ENCODE measurements at places on chromosomes 3 and 15.

DNA sequence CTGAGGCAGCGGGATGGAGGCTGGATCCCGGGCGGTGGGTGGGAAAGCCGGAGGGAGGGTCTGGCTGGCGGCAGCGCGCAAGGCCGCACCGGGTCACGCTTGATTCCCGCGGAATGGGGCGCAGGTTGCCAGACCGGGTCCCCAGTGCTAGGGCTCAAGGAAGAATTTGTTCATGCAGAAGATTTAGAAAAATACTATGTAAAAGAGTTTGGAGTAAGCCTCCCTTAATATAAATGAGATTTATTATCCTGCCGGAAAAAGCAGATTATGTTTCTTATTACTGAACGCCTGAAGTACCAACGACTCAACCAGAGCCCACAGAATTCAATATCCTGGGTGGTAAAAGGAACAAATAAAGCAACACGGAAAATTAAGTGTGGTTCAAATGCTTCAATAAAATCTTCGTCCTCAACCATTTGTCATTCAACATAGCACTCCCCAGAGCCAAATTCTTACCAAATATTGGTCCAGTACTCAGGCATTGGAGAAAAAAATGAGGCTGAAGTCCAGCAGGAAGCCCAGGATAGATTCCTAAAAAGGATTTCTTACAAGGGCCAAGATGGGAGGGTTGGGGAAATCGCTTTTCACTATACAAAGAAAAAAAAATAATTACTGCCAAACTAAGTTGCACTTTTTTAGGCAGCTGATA, 1.2 kb upstream of the ZBTB20 start:
- DNase-seq, result no peak

DNA sequence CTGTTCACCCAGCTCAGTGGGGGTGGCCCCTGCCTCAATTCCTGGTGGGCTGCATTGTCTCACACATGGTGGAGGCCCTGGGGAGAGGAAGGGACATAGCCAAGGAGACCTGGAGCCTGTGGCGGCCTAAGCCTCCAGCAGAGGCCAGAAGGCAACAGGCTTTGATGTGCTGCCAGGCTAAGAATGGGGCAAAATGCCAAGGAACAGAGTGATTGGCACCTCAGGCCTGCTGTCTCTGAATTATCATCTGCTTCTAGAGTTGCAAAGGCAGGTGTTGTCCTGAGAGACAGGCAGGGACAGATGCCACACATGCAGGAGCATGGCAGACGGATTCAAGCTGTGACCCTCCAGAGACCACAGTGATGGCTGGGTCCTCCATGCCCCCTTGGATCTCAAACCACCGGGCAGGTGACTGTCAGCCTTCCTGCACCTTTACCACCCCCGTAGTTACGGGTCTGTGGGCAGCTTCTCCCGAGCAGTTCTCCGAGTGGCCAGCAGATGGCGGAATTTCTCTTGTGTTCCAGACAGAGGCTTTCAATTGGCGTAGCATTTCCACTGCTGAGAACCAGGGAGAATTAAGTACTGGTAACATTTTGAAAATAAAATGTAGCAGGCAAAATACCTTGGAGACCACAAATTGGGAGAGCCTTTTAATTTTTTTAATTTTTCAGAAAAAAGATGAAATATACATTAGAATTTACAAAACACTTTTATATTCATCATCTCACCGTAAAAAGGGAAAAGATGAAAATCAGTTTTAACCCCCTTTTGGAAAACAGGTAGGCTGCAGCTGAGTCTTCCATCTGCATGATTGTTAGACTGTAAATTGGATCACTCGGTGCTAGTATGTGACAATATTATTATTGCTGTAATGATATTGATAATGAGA, 525.5 kb upstream of the CFAP20DC start:
- DNase-seq, result peak; percentile 21

DNA sequence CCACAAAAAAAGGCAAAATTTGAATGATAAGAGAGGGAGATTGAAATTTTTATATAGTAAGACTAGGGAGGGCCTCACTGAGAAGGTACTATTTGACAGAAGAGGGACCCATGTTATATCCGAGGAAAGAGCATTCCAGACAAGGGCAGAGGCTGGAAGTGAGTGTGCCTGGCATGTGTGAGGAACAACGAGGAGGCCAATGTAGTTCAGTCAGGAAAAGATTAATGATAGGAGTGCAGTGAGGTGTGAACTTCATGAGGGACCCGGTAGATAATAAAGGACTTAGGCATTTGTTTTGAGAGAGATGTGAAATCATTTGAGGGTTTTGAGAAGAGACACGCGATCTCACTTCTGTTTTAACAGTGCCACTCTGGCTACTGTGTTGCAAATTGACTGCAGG, 36.3 kb downstream of the ASTE1 start:
- DNase-seq, result peak; percentile 60

- no peak for DNase-seq
Observed at GRCh38 chr3:134652886-134653630, 2.2 kb upstream of the KY start.

GRCh38 chr15:48244921-48245320, 38.8 kb downstream of the SLC12A1 start:
- no peak for DNase-seq

GRCh38 chr15:95175914-95176658, 944.7 kb downstream of the MCTP2 start:
- no peak for DNase-seq

- DNase-seq, result no peak
Observed at GRCh38 chr15:100682468-100682867, 80.1 kb downstream of the ASB7 start.

DNA sequence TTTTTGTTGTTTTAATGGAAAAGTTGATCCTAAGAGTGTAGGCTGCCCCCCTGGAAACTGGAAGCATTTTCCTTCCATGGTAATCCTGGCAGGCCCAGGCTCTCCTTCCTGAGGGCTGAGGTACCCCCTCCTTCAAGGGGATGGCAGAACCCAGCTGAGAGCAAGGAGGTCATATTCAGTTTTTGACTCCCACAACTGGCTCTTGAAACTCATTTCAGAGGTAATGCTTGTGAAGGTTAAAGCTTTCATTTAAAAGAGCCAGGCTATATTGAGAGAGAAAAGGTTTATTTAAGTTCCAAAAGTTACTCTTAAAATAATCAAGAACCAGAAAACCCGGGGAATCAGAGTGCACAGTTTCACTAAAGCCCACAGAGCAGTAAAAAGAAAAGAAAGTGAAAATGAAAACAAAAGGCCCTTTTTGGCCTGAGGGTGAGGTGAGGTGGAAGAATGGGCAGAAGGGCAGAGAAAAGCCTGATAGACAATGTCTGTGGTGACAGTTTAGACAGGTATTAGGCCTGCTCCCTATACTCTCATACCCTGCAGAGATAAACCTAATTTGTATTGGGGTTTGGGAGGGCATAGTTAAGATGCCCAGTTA, 47.0 kb upstream of the RBP1 start:
- DNase-seq, result no peak

GRCh38 chr3:53222183-53222901, 33.5 kb downstream of the TKT start:
- DNase-seq, result no peak

DNA sequence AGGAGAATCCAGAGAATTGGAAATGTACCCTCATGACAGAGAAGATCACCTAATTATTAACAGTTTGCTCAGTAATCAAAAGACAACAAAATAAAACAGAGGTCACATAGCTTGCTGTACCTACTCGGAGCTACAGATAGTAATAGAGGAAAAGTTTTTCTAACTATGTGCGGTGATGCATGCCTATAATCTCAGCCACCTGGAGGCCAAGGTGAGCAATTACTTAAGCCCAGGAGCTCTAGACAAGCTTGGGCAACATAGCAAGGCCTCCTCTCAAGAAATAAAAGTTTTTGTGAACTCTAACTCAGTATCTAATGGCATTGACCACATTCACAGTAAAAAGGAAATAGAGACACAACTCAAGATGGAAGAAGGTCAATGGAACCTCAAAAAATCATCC, 243.6 kb downstream of the ATP8B4 start:
- no peak for DNase-seq

DNA sequence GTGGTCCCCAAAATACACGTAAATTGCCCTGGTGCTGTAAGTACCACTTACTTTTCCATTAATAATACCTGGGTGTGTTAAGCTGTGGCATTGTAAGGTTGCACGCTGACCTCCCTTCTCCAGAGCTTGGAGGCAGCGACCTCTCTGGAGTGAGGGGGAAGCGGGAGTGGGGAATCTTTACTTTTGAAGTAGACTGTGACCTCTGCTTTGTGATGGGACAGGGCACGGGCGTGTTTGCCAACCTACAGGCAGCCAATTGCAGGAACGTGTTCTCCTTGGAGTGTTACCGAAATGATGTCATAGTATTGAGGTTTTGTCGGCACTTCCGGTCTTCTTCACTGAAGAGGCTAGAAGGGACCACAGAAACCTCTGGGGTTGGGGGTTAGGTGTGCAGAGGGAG, 227.3 kb upstream of the C2CD4B start:
- DNase-seq, result no peak

DNA sequence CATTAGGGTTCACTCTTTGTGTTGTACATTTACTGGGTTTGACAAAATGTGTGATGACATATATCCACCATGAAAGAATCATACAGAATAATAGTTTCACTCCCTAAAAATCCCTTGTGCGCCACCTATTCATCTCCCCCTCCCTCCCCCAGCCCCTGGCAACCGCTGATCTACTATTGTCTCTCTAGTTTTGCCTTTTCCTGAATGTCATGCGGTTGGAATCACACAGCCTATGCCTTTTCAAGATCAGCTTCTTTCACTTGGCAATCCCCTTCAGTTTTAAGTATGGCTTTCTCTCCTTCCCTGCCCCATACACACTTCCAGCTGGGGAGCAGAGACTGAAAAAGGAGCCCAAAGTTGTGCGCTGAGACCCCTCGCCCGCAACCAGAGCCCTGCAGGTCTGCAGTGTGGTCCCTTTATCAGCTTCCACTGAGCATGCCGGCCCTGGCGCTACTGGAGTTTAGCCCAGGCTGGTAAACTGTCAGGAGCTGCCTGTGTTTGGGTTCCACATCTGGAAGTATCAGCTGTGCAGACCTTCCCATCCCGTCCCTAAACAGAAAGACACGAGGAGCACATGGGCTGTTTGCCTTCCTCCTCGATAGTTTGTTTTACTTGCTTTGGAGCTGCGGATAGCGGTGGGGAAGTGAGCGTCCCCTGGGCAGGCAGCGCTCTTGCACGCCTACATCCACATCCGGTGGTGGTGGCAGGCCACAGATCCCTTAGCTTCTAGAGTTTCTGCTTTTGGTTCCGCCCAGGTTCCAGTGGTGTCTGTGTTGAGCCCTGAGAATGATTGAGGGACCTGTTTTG, 12.3 kb downstream of the BOC start:
- DNase-seq, result no peak

DNA sequence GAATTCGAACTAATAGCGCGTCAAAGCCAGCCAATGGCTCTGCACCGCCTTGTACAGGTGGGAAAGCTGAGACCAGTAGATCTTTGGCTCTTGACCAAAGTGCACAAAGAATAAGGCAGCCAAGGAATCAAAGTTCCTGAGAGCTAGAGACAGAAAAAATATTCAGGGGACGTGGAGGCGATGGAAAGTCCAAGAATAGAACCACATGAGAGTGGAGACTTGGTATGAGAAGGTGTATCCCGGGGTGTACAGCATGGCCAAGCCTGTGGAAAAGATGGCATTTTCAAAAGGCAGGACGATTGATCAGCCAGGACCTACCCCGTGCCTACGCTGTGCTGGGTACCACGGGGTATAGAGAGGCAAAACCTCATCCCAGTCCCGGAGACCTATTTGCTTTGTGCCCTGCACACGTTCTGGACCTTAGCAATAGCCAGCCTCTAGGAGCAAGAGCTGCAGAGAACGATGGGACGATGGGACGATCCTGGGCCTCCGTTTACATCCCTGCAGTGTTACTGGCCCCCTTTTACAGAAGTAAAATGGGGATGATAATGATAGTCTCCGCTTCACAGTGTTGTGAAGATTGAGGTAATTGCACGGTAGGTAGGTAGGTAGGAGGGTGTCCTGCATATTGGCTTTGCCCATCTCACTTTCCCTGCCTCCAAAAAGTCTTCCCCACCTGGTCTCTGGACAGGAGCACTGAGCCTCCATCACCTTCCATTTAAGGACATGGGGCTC, 583 bp upstream of the RBSN start:
- DNase-seq, result no peak

- DNase-seq, result no peak
Observed at GRCh38 chr15:33503681-33504080, 192.9 kb downstream of the RYR3 start.

GRCh38 chr3:50359760-50360110, 414 bp upstream of the TMEM115 start:
- DNase-seq, result no peak

DNA sequence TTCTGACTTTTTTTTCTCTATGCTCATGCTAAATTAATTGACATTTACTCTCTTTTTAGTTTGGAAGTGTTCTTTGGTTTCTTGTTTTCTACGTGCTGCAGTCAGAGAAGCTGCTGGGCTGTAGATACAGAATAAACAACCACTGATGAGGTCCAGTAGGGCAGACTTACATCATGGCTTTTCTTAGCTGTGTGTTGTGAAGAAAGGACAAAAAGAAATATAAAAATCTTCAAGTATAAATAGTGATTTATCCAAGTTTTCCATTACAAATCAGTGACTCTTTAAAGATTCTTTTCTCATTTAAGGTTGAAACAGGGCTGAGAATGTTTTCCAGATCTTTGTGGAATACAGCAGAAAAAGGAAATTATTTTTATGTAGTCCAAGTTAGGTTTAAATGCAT, 122.2 kb downstream of the CMSS1 start:
- DNase-seq, result no peak

DNA sequence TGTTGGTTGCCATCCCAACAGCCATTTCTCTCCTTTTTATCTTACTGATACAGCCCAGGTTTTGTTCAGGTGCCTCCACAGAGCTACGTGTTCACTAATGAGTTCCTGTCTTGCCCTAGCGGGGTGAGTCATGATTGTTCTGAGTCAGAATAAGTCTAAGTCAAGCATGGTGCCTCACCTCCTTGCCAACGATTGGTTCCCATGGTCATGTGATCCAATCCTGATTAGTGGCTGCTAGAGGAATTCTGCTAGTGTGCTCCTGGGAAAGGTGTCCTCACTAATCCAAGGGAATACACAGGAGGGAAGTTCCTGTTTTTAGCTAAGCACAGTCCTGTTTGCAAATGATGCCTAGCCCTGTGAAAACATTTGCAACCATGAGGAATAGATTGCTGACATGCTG, 99.8 kb downstream of the NSUN3 start:
- DNase-seq, result no peak

DNA sequence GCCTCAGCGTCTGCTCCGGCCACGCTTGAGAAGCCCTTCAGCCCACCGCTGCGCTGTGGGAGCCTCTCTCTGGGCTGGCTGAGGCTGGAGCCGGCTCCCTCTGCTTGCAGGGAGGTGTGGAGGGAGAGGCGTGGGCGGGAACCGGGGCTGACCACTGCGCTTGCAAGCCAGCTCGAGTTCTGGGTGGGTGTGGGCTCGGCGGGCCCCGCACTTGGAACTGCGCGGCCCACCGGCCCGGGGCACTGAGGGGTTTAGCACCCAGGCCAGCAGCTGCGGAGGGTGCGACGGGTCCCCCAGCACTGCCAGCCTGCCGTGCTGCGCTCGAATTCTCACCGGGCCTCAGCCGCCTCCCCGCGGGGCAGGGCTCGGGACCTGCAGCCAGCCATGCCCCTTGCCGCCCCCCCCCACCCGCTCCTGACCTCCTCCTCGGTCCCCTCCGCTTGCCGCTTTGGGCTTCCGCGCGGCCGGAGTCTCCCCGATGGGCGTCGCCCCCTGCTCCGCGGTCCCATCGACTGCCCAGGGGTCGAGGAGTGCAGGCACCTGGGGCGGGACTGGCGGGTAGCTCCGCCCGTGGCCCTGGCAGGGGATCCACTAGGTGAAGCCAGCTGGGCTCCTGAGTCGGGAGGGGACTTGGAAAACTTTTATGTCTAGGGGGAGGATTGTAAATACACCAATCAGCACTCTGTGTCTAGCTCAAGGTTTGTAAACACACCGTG, 106.7 kb downstream of the RAP2B start:
- no peak for DNase-seq

- DNase-seq, result no peak
Observed at GRCh38 chr3:42600958-42601675, 631 bp downstream of the NKTR start.

Measured in NCI-H187 treated with DMSO at 0.1 percent for 48 hours (cell line).